Hematopoietic multipotent progenitor cell treated with erythropoietin and hydrocortisone succinate and interleukin-3 and kit ligand, for 8 days (in vitro differentiated cells): ENCODE measurements at places on chromosomes 5 and 9.

- no peak for DNase-seq
These were observed 138.5 kb downstream of the SLIT3 start for GRCh38 chr5:169162407-169162806.

DNA sequence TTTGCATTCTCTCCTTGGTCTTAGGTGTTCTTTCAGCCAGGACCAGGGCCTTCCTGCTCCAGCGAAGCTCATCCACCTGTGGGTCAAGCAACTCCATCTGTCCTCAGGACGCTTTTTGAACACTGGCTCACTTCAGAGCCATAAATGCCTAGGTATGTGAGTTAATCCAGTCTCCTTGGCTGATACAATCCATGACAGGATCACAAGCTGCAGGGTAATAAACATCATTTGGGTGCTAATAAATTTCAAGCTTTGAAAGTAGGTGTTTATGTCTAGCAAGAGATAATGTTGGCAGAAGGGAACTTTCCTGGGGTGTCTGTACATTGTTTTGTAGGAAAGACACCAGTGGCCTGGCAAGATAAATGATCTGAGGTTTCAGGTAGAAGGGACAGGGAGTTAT lies 159.2 kb upstream of the TUT7 start:
- DNase-seq = no peak

DNA sequence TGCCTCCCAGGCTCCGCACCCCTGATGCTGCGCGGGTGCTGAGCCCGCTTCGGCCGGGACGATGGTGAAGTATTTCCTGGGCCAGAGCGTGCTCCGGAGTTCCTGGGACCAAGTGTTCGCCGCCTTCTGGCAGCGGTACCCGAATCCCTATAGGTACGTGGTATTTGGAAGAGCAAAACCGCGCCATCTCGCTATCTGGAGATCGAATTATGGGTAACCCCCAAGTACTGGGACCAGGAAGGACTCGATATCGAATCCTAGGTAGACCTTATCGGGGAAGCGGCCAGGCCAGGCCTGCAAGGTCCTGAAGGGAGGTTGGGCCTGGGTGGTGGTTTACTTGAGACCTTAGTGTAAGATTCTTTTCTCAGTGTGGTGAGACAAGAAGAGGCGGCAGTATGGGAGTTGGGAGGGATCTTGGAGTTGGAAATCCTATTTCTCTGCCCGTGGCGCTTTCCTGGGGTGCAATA lies 359 bp downstream of the PRELID1 start:
- peak; percentile 43 for DNase-seq

DNA sequence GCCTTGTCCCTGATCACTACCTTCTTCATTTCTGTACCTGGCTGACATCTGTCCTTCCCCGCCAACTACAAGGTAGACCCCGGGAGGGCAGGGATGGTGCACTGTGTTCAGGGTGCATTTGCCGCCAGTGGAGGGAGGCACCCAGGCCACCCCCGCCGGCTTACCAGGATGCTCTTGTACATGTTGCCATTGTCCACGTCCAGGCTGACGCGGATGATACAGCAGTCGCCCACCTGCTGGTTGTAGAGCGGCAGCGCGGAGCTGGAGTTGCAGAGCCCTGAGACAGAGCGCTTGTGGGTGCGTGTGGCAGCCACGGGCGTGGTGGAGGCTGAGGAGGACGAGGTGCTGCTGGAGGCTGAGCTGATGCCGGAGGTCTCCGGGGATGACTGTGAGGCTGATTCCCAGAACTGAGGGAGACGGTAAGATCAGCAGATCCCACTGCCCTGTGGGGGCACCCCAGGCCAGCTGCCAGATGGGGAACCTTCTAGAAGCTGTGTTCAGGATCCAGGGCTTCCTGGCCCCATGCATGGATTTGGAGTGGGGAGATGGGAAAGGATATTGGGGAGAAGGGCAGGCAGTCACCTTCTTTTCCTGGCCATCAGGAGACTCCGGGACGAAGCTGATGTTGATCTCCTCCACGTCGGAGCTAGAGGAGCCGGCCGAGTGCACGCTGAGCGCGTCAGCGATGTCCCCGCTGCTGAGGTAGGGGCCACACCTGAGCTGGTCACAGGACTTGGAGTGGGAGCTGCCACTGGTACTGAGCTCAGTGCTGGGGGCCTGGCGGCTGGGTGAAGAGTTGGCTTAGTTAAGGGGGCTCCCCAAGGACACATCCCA lies 19.5 kb downstream of the RALGDS start:
- DNase-seq = no peak

DNA sequence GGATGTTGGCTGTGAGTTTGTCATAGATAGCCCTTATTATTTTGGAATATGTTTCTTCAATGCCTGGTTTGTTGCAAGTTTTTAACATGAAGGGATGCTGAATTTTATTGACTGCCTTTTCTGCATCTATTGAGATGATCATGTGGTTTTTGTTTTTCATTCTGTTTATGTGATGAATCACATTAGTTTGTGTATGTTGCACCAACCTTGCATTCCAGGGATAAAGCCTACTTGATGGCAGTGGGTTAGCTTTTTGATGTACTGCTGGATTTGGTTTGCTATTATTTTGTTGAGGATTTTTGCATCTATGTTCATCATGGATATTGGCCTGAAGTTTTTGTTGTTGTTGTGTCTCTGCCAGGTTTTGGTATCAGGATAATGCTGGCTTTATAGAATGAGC lies 225.6 kb downstream of the PCSK1 start:
- no peak for DNase-seq

GRCh38 chr5:135156337-135156714 lies 122.3 kb upstream of the PITX1 start:
- DNase-seq = no peak

DNA sequence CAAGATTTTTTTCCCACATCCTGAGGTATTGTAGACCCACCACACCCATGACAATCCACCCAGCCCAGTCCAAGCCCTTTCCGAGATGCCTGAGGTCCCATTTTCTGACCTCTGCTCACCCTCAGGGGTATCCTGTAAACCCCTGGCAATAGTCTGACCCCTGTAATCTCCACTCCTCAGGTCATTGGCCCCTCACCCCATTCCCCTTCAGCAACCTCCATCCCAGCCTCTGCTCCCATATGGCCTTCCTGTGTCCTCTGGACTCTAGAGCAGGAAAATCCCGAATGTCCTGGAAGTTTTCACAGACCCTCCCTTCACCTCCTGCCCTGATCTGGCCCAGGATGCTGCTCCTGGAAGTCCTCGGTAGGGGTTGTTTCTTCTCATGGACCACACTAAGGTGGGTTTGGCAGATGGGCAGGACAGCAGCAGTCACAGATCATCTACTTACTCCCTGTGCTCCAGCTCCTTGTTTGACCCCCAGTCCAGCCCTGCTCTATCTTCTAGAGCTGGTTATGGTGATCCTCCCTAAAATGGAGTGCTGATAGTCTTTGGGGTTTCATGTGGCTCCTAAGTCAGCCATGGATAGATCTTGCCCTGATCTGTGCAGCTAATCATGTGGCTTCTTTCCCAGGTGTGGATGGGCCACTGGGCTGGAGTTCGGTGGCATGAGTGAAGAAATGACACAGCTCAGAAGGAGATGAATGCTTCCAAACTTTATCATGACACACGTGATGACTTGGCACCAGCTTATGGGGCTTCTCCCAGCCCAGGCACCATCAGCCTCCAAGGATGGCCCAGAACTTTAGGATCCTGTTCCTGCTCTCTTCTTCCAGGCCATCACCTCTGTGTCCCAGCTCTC lies 12.0 kb upstream of the ACSL6 start:
- DNase-seq = no peak

GRCh38 chr5:15787681-15788080 lies 287.7 kb downstream of the FBXL7 start:
- DNase-seq = no peak

- DNase-seq = no peak
These were observed 47.2 kb upstream of the FBXL7 start for GRCh38 chr5:15452781-15453180.

- DNase-seq = peak; percentile 64
These were observed at the start of gene NINJ1 for GRCh38 chr9:93134015-93134739. Gene NINJ1 (minus strand): TSS chr9:93134251. CDS start chr9:93134217, 34 bp downstream.

DNA sequence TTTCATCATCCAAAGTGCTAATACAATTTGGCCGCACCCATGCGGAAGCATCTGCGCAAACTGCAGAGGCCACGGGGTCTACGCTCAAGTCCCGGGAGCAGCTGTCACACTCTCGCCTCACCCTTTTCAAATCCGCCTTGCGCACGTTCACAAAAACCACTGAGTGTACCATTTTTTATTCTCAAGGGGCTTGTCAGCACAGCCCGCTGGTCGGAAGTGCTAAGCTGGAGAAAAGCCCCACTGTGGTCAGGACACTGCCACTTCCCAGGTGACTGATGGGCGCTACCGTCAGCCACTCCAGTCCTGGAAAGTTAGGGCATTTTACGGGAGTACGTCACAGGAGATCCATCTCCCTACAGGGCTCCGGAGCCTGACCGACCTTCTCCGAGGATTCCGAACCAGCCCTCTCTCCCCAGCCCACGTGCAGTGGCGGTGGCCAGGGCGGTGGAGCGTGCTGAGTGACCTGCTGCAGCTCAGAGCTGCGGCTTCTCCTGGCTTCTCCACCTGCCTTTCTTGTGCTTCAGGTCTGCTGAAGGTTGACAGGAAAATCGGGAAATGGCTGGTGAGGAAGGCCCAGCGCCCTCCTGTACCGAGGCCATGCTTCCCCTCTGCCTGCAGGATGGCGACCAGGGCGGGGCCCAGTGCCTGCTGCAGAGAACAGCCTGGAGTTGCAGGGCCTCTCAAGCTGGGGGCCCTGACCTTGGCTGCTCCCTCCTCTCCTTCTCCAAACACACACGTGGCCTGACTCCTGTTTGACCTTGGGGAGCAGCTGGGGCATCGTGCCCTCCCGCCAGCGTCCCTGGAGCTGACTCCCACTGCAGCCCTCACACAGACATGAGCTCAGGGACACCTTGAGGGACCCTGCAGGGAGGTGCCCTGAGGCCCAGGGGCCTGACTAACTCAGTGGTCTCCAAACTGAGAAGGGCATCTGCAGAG lies 14.3 kb downstream of the RASGEF1C start:
- no peak for DNase-seq

- DNase-seq = no peak
These were observed 816.2 kb upstream of the GRAMD2B start for GRCh38 chr5:125607018-125607417.

- peak; percentile 70 for DNase-seq
These were observed 51.6 kb downstream of the AHRR start for GRCh38 chr5:372996-373709.

DNA sequence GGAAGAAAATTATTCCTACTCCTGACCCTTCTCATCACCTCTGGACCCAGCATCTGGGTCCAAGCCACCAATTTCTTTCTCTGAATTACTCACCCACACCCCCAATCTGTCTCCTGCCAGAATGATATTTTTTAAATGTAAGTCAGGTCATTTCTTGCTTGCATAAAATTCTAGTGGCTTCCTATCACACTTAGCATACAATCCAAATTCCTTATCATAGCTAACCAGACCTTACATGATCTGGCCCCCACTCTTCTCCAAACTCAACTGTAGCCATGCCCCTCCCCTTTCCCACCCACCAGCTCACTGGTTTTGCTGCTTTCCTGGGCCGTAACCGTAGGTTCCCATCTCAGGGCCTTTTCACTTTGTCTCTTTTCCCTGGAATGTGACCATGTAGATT lies 15.2 kb downstream of the HTR4 start:
- DNase-seq = peak; percentile 85

DNA sequence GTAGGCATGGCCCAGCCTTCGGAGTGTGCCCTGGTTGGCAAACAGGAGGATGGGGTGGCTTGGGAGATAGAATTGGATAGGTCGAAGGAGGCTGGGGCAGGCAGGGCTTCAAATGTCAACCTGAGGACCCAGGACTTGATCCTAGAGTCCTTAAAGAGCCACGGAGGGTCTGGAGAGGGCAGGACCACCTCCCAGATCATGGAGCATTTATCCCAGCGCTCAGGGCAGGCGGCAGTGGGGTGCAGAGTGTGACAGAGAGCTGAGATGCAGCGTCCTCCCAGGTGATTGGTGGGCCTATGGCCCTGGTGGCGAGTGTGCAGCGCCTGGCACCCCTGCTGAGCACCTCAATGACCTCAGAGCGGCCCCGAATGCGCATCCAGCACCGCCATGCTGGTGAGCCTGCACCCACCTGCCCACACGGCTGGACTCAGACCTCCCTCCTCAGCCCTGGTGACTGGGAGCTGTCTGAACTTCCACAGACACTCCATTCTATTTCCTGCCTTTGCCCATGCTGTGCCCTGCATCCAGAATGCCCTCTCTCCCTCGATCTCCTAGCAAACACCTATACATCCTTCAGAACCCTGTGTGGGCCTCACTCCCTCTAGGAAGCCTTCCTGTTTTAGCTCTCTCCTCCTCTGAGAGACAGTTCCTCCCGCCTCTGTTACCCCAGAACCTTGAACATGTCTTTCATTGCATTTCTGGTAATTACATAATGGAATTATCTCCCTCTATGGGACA lies 6.3 kb downstream of the ADGRD2 start:
- no peak for DNase-seq

GRCh38 chr5:9431496-9432258 lies 114.2 kb downstream of the SEMA5A start:
- no peak for DNase-seq

GRCh38 chr5:6484446-6484845 lies 35.8 kb downstream of the UBE2QL1 start:
- DNase-seq = no peak

DNA sequence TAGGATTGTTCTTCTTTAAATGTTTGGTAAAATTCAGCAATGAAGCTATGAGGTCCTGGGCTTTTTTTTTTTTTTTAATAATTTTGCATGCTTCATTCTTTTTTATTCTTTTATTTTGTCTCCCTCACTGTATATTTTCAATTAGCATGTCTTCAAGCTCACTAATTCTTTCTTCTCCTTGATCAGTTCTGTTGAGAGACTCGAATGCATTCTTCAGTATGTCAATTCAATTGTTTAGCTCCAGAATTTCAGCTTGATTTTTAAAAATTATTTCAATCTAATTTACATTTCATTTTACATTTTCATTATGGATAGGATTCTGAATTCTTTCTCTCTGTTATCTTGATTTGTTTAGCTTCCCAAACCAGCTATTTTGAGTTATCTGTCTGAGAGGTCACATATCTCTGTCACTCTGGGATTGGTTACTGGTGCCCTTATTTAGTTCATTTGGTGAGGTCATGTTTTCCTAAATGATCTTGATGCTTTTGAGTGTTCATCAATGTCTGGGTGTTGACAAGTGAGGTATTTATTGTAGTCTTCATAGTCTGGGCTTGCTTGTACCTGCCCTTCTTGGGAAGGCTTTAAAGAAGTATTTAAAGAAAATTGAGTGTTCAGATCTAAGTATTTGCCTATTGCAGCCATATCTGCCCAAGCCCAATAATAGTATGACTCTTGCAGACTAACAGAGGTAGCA lies 9.1 kb downstream of the LURAP1L start:
- no peak for DNase-seq

GRCh38 chr9:34691936-34692315 lies 850 bp upstream of the CCL19 start:
- no peak for DNase-seq
